ENCODE measurements at places on chromosomes 11 and 22.

GRCh38 chr22:45688600-45689080 is 17.0 kb downstream of the ATXN10 start:
- H3K4me3 ChIP-seq = no peak overlapping the region
- no peak overlapping the region for H3K27ac ChIP-seq
- DNase-seq = no peak
- no peaks in the 10 kb centered on the region for H3K27me3 ChIP-seq

DNA sequence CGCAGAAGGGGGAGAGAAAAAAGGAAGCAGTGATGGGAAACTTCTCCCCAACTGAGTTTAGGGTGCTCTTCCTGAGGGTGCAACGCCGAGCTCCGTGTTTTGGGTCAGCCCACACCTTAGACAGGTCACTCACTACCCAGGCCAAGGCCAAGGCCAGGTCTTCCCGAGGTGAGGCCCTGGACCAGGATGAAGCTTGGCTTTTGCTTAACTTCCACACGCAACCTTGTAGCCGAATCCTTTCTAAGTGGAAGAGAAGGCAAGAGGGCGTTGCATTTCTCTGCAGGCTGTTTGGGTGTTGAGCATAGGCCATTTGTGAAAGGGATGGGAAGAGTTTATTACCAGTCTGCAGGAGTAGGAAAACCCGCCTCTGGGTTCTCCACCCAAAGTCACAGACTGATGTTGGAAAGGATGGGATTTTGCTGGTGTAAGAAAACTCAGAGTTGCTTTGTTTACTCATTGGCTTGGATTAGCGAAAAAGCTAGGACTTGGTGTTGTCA is 1.5 kb downstream of the KREMEN1 start:
- peak overlapping the region; percentile 52 for H3K4me3 ChIP-seq
- H3K36me3 ChIP-seq = no peaks in the 10 kb centered on the region
- no peak for DNase-seq
- no peak overlapping the region for H3K27ac ChIP-seq

DNA sequence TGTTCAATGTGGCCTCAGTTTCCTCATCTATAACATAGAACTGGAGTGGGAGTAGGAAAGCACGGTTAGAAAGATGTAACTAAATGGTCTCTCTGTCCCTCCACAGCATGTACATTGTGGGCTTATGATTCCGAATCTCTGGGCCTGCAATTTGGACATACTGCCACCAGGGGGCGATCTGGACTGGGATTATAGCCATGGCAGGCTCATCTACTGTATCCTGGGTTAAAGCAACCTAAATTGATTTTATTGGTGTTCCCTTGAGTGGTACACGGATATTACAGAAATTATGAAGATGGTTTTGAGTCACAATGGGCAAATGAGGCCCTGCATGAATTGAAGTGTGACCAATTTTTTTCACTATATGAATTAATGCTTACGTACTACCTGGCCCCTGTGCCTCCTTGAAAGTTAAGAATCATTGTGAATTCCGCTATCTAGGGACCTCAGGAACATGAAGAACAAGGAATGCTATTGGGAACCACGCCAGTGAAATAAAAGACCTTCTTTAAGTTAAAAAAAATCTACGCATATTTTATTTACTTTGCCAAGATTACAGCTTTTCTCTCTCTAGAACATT is 32.9 kb downstream of the TST start:
- peaks cover 46% of the 10 kb centered on the region for H3K27me3 ChIP-seq
- H3K27ac ChIP-seq = no peak overlapping the region
- no peaks in the 10 kb centered on the region for H3K36me3 ChIP-seq
- no peaks in the 10 kb centered on the region for H3K4me1 ChIP-seq

- H3K4me3 ChIP-seq = no peak overlapping the region
- H3K4me1 ChIP-seq = no peaks in the 10 kb centered on the region
- peaks cover 2% of the 10 kb centered on the region for H3K36me3 ChIP-seq
- no peaks in the 10 kb centered on the region for H3K27me3 ChIP-seq
- no peak for DNase-seq
- H3K27ac ChIP-seq = no peak overlapping the region
Observed at GRCh38 chr11:68159665-68160064, 38.5 kb upstream of the CHKA start.

GRCh38 chr11:86983021-86983488 is 27.9 kb upstream of the FZD4 start:
- H3K27ac ChIP-seq = no peak overlapping the region
- H3K4me1 ChIP-seq = no peaks in the 10 kb centered on the region
- DNase-seq = no peak
- peaks cover 5% of the 10 kb centered on the region for H3K27me3 ChIP-seq

GRCh38 chr11:10659339-10660216 is 34.0 kb downstream of the IRAG1 start:
- H3K36me3 ChIP-seq = no peaks in the 10 kb centered on the region
- H3K27me3 ChIP-seq = no peaks in the 10 kb centered on the region
- H3K27ac ChIP-seq = no peak overlapping the region
- H3K4me1 ChIP-seq = peaks cover 5% of the 10 kb centered on the region
- no peak for DNase-seq

DNA sequence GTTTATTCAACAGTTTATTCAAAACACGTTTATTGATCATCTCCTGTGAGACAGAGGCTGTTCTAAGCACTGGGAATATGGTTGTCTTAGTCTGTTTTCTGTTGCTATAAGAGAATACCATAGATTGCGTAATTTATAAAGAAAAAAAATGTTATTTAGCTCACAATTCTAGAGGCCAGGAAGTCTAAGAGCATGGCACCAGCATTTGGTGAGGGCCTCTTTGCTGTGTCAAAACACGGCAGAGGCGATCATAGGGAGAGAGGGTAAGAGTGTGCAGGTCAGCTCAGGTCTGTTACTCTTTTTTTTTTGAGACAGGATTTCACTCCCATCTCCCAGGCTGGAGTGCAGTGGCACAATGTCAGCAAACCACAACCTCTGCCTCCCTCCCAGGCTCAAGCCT is 5.2 kb upstream of the IL17RA start:
- no peaks in the 10 kb centered on the region for H3K36me3 ChIP-seq
- H3K27ac ChIP-seq = no peak overlapping the region
- no peaks in the 10 kb centered on the region for H3K27me3 ChIP-seq
- no peak overlapping the region for H3K4me3 ChIP-seq
- DNase-seq = no peak
- H3K4me1 ChIP-seq = peaks cover 18% of the 10 kb centered on the region

GRCh38 chr11:1178201-1178885 is 20.6 kb downstream of the MUC5AC start:
- H3K4me3 ChIP-seq = no peak overlapping the region
- DNase-seq = no peak
- H3K4me1 ChIP-seq = no peaks in the 10 kb centered on the region

DNA sequence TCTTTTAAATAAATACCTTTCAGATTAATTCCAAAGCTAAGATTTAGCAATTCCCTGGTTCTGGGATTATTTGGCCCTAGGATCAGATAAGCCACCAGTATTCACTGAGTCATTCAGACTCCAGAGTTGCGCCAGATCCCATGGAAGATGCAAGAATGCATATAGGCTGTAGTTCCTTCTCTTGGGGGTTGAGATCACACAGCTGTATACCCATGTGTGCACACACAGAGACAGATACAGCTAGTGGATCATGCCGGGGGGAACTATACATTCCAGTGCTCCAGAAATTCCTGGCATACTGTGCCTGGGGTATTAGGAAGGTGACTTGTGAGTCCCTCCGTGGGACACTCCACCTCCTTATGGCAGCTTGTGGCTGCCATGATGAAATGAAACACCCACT is 75.4 kb downstream of the ZBTB16 start:
- H3K27me3 ChIP-seq = no peaks in the 10 kb centered on the region
- H3K36me3 ChIP-seq = no peaks in the 10 kb centered on the region
- H3K4me1 ChIP-seq = no peaks in the 10 kb centered on the region
- H3K4me3 ChIP-seq = no peak overlapping the region
- no peak for DNase-seq

GRCh38 chr11:122656073-122656630 is 630 bp downstream of the UBASH3B start:
- no peaks in the 10 kb centered on the region for H3K36me3 ChIP-seq
- peak; percentile 51 for DNase-seq
- H3K4me1 ChIP-seq = peaks cover 4% of the 10 kb centered on the region
- H3K4me3 ChIP-seq = peak overlapping the region; percentile 85
- peak overlapping the region; percentile 46 for H3K27ac ChIP-seq

All from T-cell (primary cell).